ENCODE measurements at places on chromosomes 12 and 14.

DNA sequence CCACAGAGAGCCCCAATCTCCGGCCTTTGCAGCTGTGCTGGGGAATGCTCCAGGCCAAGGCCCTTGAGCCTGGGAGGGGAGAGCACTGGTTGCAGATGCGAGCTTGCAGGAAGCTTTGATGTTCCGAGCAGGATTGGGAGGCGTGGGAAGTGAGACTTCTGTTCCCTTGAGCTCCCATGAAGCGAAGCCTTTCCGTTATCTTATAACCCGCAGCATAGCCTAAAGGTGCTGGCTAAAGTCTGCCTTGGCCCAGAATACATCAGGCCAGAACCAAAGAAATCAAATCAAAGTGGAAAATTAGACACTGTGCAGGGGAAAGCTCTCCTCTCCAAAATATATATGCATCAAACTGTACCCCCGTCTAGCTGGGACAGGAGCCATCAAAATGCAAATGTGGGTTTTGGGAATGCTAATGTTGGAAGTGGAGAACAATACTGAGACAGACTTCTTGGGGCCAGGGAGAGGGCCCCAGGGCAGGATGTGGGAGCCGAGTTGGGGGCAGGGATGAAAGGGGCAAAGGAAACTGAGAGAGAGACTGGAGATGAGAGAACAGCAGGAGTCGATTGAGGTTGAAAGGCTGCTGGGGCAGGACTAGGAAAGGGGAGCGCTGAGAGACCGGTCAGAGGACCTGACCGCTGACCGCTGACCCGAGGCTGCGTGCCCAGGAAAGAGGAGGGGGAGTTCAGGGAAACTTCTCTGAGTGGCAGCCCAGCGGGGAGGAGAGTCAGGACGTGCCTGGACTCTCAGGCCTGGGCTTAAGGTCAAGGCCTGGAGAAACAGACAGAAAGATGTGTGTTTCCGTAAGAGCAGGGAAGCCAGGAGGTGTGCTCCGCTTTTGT lies 152.2 kb upstream of the PARP11 start:
- DNase-seq = no peak

- no peak for DNase-seq
Observed at GRCh38 chr12:58764100-58764953, 156.0 kb downstream of the LRIG3 start.

GRCh38 chr14:70180718-70181117 lies 8.0 kb downstream of the SLC8A3 start:
- no peak for DNase-seq

- peak; percentile 50 for DNase-seq
Observed at GRCh38 chr12:69779928-69780327, 41.3 kb downstream of the RAB3IP start.

DNA sequence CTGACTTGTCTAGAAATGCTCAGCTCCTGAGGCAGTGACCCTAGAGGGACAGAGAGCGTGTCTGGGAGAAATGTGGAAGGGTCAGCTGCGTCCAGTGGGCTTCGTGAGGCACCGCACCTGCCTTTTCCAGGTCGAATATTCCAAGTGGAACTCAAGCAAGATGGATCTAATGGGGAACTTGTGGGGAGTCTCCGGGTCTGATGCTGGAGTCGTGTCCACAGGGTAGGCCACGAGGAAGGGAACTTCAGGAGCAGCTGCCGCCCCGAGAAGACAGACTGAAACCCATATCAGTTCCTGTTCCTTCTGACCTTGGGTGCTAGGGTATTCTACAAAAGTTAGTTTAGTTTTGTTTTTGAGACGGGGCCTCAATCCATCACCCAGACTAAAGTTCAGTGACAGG lies 67.5 kb downstream of the TNFAIP2 start:
- DNase-seq = no peak

- no peak for DNase-seq
Observed at GRCh38 chr12:104115587-104115975, 22.4 kb downstream of the NFYB start.

DNA sequence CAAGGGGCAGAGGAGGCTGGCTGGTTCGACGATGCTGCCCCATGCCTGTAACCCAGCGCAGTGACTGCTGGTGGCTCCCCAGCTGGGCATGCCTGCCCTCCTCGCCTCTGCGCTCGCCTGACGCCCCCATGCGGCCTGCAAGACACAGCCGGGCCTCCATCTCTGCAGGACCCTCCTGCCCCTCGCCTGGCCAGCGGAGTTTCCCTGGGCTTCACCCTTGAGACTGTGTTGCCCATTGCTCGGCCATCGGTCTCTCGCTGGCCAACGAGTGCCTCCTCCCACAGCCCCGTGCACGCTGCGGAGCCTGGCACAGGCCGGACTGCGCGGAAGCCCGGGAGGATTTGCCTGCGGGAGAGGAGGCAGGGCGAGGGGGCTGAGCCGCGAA lies 17.6 kb downstream of the ASPG start:
- DNase-seq = no peak

DNA sequence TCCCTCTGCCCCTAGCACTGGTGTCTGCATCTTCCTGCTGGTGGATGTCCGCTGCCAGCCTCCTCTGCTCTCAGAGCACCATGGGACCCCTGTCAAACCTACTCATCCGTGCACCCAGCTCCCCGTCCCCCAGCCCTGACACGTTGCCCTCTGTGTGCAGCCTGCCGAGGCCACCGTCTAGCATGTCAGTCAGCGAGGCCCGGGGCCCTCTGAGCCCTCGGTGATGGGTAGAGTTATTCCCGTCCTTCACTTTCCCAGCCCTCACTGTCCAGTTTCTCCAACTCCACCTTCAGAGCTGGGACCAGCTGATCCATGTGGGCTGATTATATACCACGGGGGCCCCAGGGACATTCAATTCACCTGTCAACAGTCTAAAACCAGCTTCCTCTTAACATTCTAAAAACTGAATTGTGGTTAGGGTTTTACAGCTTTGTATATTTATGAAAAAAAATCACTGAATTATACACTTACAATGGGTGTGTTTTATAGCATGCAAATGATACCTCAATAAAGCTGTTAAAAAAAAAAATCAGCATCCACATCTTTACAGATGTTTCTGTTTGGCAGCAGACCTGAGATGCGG lies 61.3 kb downstream of the CCDC88C start:
- DNase-seq = no peak

DNA sequence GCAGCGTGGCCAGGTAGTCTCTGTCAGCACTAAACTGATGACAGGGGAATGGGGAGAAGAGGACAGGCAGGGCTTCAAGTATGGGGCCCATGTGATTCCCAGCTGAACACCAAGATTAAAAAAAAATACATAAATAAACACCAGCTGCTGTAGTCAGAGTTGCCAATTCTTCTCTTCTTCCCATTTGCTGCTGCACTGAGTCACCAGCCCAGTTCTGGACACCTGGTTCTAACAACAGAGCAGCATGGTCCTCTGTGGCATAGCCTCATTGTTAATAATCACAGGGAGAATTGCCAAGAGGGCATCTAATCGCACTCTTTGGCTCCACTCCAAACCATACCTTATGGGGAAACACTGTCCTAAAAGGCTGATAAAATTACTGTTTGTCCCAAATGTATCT lies 15.1 kb downstream of the PPM1H start:
- DNase-seq = peak; percentile 86

GRCh38 chr12:12508612-12509011 lies 54.1 kb downstream of the DUSP16 start:
- DNase-seq = no peak

GRCh38 chr14:72653026-72653425 lies 240.9 kb downstream of the DPF3 start:
- no peak for DNase-seq

GRCh38 chr14:104422837-104423681 lies 156.5 kb upstream of the C14orf180 start:
- DNase-seq = no peak

DNA sequence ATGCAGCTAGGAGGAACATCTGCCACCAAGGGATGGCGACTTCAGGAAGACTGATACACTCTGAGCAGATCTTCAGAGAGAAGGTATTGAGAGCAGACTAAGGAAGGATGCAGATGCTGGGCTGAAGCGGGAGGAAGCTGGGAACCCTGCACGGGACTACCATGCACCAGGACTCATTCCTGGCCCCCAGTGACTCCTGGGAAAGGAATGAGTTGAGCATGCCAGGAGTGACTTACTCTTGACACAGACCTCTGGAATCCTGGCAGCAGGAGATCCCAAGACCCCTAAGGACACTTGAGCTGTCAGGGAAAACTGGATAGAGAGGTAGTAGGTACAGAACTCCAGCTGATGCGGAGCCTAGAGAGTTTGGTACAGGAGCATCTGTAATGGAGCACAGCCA lies 336.1 kb downstream of the RPS29 start:
- no peak for DNase-seq

- DNase-seq = no peak
Observed at GRCh38 chr14:105005329-105005928, 15.5 kb downstream of the CDCA4 start.

DNA sequence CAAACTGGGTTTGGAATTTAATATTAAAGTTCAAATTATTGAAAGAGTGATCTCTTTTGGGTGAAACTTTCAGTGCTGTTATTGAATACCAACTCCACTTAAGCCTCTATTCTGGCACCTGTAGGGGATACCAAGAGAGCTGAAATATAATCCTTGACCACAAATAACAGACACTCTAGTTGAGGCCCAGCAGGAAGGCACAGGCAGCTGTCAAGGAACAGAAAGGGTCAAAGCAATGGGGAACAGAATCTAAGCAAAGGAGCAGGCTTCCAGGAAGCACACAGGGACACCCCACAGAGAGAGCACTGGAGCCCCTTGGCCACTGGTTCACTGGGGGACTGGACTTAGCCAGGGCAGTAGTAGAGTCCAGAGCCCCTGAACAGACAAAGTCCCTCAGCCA lies 120.9 kb upstream of the SFSWAP start:
- DNase-seq = no peak

DNA sequence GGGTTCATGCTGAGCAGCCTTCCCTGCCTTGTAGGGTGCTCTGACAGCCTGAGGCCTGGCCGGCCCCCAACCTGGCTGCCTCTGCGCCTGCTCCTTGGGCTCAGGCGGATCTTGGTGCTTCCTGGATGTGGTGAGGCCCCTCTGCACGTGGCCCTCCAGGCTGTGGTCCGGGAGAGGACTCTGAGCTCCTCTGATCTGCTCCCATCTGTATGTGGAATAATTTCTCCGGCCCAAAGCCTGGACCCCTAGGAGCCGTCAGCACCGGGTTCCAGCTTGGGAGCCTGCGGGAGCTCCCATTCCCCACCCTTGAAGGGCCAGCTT lies 21.3 kb upstream of the EIF2B2 start:
- no peak for DNase-seq

DNA sequence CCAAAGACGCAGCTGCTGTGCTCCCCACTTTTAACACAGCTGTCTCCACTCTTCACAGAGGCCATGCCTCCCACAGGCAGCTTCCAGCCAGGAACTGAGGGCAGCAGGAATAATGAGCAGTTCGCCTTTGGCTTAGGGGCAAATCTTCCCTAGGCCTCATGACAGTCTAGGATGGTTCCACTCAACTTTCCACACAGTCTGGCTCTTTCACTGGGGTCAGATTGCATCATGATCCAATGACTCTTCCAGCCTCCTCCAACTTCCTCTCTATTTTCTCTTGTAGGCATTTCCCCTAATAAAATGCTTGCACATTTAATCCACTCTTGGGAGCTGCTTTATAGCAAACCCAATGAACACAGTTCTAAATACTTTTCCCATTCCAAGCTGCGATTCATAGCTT lies 271.6 kb upstream of the ATP2B1 start:
- no peak for DNase-seq

- no peak for DNase-seq
Observed at GRCh38 chr14:36424478-36425102, 95.4 kb downstream of the NKX2-1 start.

DNA sequence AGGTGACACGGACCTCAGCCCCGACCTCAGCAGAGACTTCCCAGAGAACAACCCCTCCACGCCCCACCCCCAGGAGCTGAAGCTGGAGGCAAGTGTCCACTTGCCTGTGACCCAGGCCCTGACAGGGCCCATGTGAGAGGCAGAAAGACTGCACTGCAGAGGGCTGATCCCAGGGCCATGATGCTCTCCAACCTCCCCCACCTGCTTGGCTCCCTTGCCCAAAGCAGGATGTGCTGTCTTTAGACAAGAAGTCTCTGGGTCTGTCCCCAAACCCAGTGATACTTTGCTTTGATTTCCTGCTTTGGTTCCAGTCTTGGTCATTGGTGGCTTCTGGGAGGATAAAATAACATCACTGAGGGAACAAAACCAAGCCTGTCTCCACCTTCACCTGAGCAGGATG lies 59.4 kb downstream of the BCL11B start:
- no peak for DNase-seq

DNA sequence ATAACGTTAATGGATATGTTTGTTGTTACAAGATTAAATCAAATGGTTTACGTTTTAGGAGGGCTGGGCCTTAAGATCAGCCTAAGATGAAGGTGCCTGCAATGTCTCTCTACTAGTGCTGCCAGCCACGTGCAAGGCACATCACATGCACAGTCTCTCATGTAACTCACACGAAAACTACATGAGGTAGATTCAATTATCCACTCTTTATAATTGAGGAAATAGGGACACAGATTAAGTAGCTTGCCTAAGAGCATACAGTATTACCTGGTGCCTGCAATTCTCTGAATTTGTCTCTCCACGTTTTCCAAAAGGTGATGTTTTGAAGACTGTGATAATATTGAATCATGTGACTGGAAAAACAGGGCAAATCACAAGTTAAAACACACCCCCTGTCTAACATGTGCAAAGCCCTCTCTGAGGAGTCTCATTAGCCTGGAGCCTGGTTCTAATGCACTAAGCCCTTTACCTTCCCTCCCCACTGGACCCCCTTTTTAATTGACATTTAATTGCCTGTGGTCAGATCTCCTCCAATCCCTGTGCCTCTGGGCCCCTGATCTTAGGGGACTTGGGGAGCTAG lies 14.6 kb upstream of the ATP2A2 start:
- DNase-seq = no peak

DNA sequence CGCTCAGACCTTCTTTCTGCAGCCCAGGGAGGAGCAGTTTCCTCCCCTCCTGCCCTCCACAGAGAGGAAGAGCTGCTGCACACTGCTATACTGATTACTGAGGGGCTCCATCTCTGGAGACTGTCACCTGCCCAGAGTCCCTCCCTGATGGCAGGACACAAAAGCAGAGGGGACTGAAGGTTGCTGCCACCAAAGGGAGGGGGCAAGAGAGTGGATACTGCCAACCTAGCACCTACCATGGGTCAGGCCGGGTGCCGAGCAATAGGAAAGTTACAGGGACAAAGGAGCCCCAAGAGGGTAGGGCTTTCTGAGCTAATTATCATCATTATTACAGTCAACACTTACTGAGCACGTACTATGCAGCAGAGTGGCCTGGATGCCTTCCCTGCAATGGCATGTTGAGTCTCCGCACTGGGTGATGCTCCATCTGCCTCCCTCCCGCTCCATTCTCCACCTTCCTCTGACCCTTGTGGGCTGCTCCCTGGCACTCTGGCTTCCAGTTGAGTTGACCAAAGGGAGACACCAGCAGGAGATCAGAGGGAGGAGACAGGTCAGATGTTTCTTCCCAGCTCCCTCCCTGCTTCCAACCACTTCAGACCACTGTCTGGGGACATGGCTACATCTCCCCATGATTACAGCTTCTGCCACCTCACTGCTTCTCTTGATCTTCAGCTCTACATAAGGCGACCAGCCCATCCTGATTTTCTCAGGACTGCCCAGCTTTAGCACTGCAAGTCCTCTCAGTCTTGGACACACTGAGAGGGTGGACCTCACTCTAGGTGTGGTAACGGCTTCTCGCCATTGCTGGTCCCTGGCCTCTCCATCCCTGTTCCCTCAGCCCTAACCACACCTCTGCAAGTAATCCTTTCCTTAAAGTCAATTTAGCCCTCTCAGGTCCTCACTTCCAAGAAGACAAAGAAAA lies 2.6 kb upstream of the KRT79 start:
- DNase-seq = no peak
